Cardiac septum (tissue), 1 donor: ENCODE measurements at places on chromosomes 1 and 21. TPM values are rescaled to one million over a fixed set of nuclear protein-coding genes. Genes with fewer than 3 reads are reported as not detected.

- no peak for DNase-seq
These were observed 123.7 kb upstream of the COP1 start for GRCh38 chr1:176330782-176331181.

- no peak for DNase-seq
These were observed 14.2 kb downstream of the AGT start for GRCh38 chr1:230699716-230700115.

GRCh38 chr21:44999972-45000636 is 60.3 kb downstream of the SLX9 start:
- no peak for DNase-seq

DNA sequence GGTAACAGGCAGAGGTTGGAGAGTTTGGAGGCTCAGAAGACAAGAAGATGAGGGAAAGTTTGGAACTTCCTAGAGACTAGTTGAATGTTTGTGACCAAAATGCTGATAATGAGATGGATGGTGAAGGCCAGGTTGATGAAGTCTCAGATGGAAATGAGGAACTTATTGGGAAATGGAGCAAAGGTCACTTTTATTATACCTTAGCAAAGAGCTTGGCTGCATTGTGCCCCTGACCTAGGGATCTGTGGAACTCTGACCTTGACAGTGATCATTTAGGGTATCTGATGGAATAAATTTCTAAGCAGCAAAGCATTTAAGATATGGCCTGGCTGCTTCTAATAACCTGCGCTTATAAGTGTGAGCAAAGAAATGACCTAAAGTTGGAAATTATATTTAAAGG is 17.2 kb downstream of the FAM3B start:
- DNase-seq: no peak

DNA sequence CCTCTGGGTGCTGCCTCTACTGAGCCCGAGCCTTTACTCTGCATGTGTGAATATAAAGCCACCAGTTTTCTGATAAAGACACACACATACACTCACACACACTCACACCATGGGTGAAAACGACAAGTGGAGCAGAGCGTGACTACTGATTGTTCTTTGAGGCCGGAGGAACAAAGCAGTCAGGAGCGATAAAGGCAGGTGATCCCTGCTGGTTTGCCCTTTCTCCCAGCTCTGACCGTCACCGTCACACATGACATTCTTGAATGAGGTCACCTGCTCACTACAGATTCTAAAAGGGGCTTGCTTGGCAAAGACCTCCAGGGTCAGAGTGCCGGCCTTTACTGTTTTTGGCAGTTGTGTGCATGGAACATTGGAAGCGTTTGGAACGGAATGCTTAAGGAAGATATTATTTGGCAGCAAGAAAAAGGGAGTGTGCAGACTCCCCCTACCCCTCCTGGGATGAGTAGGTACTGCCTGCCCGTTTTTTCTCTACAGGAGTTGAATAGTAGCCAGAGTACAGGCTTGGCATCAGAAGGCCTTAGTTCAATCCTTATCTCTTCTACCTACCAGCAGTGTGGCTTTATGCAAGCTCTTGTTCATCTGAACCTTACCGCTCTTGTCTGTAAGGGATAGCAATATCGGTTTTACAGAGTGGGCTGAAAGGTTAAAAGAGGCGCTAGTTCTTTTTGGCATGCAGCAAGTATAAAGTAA is 79.7 kb downstream of the PBX1 start:
- no peak for DNase-seq

- DNase-seq: no peak
These were observed 110.4 kb upstream of the C1orf21 start for GRCh38 chr1:184276416-184276815.

DNA sequence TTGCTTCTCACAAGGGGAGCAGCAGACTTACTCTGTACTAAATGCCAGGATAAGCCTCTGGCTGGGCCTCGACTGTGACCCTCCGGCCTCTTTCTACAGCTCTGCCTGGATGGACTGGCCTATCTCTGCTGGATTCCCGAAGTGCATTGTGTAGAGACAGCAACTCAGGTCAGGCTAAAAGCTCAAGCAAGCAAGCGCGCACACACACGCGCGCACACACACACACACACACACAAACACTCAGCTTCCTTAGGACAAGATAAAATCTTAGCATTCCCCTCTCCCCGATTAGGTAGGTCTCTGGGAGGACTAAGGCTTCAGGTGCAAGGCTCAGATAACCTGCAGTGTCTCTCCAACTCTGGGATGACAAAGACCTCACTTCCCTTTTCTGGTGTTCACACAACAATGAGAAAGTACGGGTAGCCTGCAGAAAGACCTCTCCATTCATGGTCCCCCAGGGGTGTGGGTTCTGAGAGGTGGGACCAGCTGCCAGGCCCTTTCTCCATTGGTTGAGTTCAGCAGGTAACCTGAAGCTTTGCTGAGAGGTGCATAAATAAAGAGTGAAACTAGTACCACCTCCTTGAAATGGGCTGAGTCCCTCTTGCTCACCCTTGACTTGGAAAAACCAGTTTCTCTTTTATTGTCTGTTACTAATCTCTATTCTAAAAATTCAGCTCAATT is 155.1 kb upstream of the CAMK1G start:
- DNase-seq: no peak

DNA sequence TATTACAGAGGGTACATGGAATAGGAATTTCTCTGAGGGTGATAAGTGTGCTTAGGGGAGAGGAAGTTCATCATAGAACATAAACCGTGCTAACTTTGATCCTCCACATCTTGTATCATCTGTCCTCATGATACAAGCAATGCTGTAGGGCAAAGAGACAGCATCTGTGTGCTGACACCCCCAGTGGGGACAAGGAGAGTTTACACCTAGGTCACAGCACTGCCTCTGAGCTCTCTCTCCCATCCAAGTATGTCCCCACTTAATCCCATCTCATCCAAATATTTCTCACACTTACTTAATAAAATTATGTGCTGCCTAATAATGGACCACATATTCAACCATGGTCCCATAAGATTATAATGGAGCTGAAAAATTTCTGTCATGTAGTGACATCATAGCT is 4.3 kb upstream of the TEDDM1 start:
- no peak for DNase-seq

GRCh38 chr1:201136355-201137023 is 9.5 kb upstream of the ASCL5 start:
- DNase-seq: no peak

- peak; percentile 46 for DNase-seq
These were observed at the start of gene ZBTB8A for GRCh38 chr1:32538887-32539583. TSS of gene ZBTB8A (plus strand) at chr1:32539427. CDS start at chr1:32592932, 53,505 bp downstream.

DNA sequence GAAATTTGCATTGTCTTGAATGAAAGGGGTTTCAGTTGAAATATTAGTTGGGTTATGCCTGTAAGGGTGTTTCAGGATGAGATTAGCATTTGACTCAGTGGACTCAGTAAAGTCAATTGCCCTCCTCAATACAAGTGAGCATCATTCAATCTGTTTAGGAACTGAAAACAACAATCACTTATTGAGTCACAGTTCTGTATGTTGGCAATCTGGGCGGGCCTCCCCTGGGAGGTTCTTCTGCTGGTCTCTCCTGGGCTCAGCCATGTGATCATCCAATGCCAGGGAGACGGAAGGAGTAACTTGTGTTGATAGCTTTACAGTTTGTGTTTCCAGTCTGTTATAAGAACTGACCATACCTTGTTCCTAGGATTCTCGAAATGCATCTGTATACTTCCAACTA is 262.9 kb upstream of the RUNX1 start:
- DNase-seq: no peak

- peak; percentile 89 for DNase-seq
These were observed 99.4 kb upstream of the JUN start for GRCh38 chr1:58883037-58883887.

GRCh38 chr1:47814612-47815395 is 182.4 kb downstream of the TRABD2B start:
- DNase-seq: no peak

GRCh38 chr1:94559921-94560320 is 18.4 kb upstream of the F3 start:
- no peak for DNase-seq

GRCh38 chr1:145885738-145886287 is at the start of gene ANKRD35:
TSS of gene ANKRD35 (minus strand) at chr1:145885866. CDS start at chr1:145885758, 108 bp downstream.
- DNase-seq: peak; percentile 94

GRCh38 chr1:51671527-51672325 is 54.8 kb downstream of the OSBPL9 start:
- DNase-seq: no peak

DNA sequence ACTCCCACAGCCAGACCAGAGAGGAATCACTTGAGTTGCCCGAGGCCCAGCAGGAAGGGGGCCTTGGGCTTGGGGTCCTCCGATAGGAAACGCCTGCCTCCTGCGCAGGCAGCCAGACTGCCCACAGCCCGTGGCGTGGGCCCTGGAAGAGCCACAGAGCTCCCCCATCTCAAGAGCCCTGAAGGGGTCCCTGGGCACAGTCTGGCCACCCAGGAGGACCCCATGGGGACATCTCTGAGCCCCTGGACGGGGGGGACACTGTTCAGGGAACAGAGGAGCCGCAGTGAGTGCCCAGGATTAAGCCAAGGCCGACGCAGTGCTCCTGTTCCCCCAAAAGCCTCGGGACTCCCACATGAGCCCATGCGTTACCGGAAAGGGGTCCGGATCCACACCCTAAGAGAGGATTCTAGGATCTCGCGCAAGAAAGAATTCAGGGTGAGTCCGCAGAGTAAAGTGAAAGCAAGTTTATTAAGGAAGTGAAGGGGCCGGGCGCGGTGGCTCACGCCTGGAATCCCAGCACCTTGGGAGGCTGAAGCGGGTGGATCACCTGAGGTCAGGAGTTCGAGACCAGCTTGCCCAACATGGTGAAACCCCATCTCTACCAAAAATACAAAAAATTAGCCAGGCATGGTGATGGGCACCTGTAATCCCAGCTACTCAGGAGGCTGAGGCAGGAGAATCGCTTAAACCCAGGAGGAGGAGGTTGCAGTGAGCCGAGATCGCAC is 38.1 kb upstream of the LBR start:
- DNase-seq: no peak

DNA sequence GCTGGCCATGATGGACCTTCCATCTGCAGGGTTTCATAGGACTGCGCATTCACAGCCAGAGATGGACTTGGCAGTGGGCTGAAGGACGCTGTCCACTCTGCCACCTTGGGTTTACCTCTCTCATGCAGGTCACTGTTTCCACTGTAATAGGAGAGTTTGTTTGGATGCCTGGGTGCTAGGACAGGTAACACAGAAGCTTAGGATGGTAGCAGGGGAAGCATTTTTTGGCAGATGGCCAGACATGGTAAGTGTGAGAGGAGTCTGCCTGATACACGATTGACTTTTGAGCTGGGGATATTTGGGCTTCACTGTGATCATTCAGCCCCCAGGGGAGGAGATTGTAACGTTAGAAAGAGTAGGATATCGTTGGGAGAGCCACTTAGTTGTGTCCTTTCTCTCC is 11.8 kb downstream of the PSEN2 start:
- peak; percentile 63 for DNase-seq

DNA sequence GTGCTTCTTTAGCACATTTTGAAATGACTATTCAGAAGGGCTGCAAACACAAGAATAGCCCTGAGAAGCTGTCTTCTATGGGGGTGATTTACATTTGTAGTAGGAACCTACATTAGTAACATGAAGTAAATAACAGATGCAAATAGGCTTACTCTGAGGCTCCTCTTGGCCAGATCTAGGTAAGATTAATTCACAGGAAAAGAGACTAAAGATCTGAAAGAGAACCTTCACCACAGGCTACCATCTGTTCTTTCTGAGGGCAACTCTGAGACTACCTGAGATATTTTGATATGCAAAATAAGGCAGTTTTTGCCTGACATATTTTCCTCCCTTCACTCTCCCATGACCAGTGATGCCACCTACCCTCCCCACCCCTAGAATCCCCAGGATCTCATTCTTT is 1267.8 kb downstream of the PLA2G4A start:
- DNase-seq: no peak

GRCh38 chr21:28196981-28197380 is 795.7 kb downstream of the LTN1 start:
- DNase-seq: no peak

DNA sequence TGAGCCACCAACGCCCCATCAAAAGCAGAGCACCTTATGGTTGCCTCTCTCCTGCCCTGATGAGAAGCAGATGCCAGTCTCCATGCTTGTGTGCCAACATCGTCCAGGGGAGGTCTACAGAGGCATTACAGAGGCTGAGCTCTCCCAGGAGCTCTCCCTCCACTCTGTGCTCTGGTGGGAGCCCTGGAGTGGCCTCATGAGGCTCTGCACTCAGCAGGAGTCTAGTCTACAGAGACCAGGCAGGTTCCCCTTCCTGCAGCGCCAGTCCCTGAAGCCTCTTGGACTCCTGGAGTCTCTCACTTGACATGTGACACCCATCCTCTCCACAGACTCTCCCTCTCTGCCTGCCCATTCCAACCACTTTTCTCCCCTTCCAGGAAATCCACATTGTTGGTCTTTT is 3.4 kb downstream of the DCST1 start:
- no peak for DNase-seq

DNA sequence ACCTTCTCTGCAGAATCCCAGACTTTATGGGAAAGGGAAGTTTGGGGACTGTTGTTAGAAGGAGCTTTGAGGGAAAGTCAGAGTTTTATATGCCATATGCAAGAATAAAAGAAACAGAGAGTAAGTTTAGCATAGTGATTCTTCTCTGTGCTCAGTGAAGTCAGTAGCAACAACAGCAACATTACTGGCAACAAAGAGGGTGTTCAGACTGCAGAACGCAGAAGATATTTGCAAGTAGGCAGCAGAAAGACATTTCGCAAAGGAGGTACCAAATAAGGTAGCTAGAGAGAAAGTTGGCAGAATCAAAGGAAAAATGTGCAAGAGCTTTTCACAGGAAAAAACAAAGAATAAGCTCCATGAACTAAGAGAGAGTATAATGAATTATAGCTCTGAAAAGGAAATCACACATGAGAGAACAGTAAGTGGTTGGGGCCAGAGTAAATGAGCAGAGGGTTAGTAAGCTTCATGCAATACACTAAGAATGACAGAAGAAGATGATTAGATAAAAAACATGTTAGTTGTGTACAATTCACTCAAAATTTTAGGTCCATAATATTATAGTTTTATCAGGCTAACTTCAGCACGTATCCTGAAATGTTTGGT is 98.1 kb downstream of the NEGR1 start:
- no peak for DNase-seq

DNA sequence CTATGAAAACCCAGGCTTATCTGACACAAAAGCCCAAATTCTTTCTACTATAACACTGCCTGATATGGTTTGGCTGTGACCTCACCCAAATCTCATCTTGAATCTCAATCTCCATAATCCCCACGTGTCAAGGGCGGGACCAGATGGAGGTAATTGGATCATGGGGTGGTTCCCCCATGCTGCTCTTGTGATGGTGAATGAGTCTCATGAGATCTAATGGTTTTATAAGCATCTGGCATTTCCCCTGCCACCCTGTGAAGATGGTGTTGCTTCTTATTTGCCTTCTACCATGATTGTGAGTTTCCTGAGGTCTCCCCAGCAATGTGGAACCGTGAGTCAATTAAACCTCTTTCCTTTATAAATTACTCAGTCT is 123.3 kb upstream of the USP24 start:
- DNase-seq: no peak

GRCh38 chr1:25799935-25800702 is at the start of gene SELENON:
TSS of gene SELENON (plus strand) at chr1:25800193. CDS start at chr1:25800231, 38 bp downstream.
- peak; percentile 84 for DNase-seq

GRCh38 chr1:184861755-184862336 is 107.2 kb upstream of the EDEM3 start:
- DNase-seq: no peak

The FLG2 gene
- not detected for total RNA-seq

The KRTAP7-1 gene
- total RNA-seq: not detected

The SPRR2A gene
- total RNA-seq: not detected

The SELP gene
- total RNA-seq: 10.6 TPM

The MCOLN3 gene
- 0.94 TPM for total RNA-seq

The SYTL1 gene
- total RNA-seq: 0.65 TPM

The KCNE2 gene
- 0.22 TPM for total RNA-seq

The SLAMF8 gene
- 1.5 TPM for total RNA-seq

The RCSD1 gene
- total RNA-seq: 32.7 TPM

The RIIAD1 gene
- total RNA-seq: 4.3 TPM

The PBX1 gene
- total RNA-seq: 52.2 TPM
